ENCODE measurements at places on chromosomes 7 and 10.

- peak; percentile 38 for DNase-seq
Observed at GRCh38 chr7:128425850-128426249, 16.1 kb upstream of the IMPDH1 start.

DNA sequence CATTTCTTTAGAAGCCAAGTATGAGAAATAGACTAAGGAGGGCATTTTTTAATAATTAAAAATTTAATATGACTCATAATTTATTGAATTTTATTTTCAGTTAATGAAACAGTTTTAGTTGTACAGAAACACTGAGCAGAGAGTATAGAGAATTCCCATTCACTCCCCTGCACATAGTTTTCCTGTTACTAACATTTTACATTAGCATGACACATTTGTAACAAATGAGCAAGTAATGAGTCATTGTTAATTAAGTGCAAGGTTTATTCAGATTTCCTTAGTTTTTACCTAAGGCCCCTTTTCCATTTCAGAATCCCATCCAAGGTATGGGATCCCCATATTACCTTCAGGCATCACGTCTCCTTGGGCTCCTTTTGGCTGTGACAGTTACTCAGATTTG lies 271.5 kb upstream of the FZD8 start:
- no peak for DNase-seq

DNA sequence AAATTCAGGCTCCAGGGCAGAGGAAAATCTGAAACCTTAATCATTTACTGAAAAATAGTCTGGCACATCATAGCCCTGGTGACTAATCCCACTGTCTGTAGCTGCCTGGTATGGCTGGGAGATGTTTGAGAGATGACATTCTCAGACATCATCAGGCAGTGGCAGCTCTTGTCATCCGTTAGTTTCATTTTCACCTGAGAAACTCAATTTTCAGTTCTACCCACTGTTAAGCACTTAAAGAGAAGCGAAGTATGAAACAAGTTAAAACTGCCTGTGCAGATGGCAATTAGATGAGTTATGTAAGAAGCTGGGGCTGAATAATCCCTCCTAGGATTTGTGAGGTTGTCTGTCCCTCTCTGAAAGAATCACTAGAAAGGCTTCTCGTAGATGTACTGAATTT lies 150.2 kb downstream of the NSUN6 start:
- no peak for DNase-seq

DNA sequence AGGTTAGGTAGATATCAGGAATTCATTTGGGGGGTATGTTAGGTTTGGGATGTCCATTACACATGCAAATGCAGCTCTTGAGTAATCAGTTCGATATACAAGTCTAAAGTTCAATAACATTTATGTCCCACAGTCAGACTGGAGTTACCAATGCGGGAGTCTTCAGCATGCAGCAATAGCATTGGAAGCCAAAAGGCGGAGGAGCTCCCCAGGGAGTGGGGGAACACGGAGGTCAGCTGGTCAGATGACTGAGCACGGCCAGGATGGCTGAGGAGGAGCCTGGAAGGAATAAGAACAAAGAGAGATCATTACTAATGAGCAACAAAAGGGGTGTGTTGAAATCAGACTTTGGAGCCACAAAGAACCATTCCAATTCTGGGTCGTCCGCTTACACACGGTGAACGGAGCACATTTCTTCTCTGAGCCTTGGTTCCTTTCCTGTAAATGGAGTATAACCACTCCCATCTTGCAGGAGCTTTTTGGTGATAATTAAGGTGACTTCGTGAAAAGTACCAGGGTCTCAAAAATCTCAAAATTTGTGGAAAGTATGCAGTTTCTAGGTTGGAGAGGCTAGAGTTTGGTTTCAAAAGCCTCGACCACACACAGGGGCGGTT lies 478 bp upstream of the ZNF22 start:
- DNase-seq = no peak

DNA sequence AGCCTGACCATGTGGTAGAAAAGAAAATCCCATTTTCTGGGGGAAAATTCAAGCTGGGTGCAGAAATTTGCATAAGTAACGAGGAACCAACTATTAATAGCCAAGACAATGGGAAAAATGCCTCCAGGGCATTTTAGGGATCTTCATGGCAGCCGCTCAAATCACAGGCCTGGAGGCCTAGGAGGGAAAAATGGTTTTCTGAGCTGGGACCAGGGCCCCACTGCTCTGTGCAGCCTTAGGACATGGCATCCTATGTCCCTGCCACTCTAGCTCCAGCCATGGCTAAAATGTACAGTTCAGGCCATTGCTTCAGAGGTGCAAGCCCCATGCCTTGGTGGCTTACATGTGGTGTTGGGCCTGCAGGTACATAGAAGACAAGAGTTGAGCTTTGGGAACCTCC lies 459.0 kb downstream of the PCDH15 start:
- no peak for DNase-seq

- DNase-seq = no peak
Observed at GRCh38 chr10:121694966-121695643, 96.9 kb upstream of the FGFR2 start.

- no peak for DNase-seq
Observed at GRCh38 chr7:155660758-155661093, 16.3 kb downstream of the RBM33 start.

DNA sequence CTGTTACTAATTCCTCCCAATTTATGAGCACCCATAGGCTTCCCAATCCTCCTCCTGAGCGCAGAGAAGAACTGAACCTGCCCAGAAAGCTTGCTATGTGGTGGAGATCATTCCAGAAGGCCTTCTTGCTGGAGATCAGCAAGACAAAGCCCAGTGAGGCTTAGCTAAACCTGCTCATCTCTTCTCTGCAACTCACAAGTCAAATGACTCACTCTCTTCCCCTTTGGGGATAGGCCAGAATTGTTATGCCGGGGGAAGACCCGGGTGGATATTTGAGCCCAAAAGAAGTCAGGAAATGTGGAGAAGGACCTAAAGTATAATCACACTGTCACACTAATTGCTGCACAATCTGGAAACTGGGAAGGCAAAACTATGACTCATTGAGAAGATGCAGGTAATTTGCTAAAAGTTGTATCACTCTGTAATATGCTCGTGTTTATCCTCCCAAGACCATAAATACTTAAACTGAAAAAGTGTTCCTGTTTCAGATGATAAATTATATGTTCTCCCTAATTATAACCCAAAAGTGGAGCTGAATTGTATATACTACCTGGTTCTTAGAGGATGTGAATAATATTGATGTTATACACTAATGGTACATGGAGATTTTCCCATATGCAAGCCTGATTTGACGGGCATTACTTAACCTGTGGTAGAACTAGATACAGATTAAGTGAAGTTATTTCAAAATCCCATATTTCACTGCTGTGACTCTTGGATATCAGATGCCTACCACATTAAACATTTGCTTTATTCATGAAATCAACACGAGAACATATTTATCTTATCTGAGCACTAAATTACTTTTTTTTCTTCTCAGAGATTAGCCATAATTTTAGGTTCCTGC lies 6.4 kb downstream of the NEBL start:
- peak; percentile 29 for DNase-seq

GRCh38 chr10:119807960-119808697 lies 64.5 kb downstream of the MCMBP start:
- peak; percentile 35 for DNase-seq

DNA sequence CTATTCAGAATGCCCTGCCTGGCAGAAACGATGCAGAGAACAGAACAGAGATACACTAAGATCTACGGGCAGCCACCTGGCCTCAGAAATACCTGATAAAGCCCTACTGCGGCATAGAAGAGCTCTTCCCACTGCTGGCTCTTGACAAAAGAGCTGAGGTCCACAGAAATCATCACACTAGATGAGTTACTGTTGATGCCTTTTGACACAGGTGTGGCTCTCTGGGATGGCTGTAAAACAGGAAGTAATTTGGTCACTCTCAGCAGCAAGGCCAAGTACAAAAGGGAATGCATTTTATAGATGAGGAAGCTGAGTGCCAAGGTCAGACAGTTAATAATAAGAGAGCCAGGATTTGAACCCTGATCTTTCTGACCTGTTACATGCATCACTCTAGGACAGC lies 35.0 kb upstream of the ACSL5 start:
- no peak for DNase-seq

GRCh38 chr10:21831986-21832820 lies 171.3 kb downstream of the DNAJC1 start:
- DNase-seq = no peak

DNA sequence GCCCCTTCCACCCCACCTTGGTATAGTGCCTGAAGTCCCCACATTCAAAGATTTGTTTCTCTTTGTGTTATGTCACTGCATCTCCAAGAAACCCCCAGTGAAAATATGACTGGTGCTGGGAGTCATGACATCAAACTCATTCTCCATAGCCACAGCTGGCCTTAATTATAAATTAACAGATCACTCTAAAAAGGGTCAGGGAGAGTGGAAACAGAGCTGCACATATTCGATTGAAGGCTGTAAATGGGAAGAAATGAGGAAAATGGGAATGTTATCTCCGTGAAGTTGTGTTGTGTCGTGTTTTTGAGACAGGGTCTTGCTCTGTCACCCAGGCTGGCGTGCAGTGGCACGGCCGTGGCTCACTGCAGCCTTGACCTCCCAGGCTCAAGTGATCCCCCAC lies 24.2 kb upstream of the NUP42 start:
- DNase-seq = no peak

DNA sequence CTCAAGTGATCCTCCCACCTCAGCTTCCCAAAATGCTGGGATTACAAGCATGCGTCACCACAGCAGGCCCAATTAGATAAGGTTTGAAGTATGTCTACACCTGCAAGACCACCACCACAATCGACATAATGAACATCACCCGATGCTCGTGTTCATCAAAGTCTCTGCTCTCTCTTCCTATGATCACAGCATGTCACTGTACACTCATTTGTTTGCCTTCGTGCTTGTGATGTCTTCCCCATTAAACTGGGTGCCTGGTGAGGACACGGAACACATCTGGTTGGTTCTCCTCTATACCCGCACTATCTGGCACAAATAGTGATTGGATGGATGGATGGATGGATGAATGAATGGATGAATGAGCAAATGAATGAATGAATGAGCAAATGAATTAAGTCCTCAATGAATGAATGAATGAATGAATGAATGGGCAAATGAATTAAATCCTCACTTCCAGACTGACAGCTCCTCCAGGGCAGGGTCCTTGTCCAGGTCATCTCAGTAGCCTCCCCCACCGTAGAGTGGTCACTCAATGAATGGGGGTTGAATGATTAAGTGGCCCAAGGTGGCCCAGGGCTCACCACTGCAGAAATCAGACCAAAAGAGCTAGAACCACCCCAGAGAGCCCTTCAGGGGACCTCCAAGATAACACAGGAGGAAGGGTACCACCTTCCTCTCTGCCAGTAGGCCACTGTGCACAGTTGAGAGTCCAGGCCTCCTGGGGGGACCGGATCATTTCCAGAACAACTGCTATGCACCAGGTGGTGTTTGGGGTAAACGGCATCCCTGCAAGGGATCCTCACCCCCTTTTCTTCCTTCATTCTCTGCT lies 101.9 kb upstream of the TNRC18 start:
- DNase-seq = no peak

DNA sequence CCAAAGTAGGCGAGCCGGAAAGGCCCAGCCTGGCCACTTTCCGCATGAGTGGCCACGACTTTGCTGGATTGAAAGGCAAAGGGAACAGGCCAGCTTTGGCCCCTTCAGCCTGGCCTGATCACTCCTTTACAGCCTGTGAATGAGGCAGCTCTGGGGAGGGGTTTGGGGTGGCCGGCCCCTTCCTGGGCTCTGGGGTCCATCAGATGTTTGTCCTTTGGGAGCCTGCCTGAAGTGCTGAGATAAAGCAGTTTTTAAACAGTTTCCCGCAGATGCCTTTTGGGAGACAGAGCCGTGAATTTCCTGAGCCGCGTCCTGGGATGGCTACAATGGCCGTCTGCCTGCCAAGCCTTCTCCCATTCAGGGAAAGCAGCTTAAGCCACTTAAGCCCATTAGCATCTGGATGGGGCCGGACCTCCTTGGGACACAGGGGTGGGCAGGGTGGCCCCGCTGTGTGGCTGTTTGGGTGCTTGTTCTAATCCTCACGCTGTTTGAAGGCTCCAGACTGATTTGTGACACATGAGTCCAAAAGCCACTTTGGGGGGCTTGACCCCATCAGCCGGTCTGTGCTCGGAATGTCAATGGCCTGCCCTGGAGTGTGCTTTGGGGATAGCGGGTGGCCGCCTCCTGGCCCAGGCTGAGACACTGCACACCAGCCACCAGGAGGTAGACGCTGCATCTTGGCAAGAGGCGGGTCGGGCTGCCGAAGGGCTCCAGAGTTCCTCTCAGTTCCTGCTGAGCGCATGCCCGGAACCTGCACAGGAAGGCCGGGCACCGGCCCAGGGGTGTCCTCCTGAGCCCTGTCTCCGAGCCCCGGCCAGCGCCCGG lies 38.9 kb downstream of the NKX6-2 start:
- DNase-seq = no peak

DNA sequence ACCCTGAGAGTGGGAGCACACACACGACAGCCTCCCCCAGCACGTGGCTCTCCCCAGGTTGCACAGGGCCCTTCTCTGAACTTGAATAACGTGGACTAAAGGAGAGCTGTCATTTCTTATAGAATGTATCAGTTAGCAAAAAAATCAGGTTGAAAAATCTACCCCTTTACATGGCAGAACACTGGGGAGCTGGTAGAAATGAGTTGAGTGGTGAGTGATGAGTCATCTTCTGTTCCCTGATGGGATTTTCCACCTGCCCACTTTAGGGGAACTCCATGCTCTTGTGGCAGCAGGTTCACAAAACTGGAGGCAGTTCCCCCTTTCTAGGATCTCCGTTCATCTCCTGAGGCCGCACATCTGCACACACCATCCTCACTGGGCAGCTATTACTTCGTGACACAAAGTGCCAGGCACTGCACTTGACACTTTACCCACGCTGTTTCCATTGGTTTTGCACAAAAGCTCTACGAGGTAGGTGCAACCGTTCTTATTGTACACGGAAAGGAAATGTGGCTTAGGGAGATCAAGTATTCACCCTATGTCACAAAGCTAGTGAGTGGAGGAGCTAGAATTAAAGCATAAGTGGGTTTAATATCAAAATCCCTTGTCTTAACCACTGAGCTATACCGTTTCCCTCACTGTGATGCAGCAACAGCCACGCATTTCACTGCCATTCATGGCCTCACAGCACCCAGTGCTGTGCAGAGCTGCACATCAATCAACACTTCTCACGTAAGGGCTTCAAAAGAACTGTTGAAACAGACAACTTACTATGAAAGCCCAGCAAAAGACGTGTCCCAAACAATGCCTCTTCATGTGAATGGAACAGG lies 80.2 kb downstream of the RNF216 start:
- DNase-seq = no peak

DNA sequence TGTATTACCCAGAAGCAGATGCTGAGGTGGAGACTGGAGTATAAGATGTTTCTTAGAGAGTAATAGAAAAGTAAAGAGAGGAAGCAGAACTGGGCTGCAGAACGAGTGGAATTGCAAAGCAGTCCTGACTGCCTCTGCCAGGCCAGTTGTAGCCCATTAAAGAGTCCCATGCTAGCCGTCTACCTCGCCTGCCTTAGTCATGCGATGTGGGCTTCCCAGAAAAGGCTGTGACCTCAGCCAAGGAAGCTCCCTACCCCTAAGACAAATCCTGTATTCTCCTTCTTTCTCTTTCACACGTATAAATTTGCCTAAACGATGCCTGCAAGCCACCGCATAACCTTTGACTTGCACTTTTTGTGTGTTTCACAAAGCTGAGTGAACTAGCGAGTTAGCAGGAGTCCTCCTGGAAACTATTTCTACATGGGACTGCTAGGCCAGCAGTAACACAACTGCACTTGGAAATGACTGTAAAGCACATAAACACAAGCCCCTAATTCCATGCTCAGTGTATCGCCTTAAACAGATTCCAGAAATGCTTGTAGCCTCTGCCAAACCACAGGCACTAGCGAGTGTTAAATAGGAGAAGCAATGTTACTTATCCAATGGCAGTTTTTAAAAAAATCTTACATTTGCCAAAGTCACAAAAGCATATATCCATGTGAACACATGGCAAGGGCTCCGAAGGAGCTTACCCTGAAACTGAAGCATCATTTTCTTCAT lies 47.4 kb upstream of the GNAI1 start:
- no peak for DNase-seq

All from SHP77 treated with DMSO at 0.1 percent for 48 hours (cell line).